ENCODE measurements at places on chromosomes 3 and 15.
A peak's percentile ranks its signal among the peaks of the same experiment; 100 is the strongest.

GRCh38 chr15:48664436-48664835 lies 18.9 kb upstream of the FBN1 start:
- no peak for DNase-seq

DNA sequence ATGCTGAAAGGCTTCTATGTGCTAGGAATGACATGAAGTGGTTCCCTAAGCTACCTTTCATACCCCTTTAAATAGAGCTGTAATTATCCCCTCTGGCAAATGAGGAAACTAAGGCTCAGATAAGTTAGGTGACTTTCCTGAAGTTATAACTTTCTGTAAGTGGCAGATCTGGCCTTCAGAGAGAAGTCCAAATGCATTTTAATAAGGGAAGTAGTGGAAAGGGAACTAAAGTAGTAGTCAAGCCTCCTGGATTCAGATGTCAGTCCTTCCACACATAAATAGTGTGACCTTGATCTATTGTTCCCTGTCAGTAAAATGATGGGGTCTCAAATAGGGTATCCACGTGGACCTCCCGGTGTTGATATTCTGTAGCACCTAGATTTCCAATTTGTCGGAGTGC lies 277.7 kb downstream of the EDEM1 start:
- no peak for DNase-seq

- DNase-seq: no peak
Measured at GRCh38 chr3:111829023-111829422, 30.0 kb upstream of the PHLDB2 start.

GRCh38 chr3:153513236-153513635 lies 351.2 kb downstream of the RAP2B start:
- no peak for DNase-seq

DNA sequence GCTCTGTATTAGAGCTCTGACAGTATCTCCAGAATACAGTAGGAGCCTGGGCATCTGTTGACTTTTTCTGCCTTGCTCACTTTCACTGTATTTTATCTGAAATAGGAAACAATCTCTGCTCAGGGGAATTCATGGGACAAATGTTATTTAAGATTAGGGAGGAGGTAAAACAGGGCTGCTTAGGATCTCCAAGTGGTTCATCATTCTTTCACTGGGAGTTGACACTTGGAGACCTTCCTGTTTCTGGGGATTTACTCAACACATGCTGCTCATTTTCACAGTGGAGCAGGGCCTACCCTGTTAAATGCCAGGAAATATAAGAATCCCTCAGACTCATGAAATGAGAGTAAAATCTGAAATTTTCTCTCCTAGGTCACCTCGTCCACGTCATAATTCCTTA lies 185.5 kb downstream of the GAP43 start:
- DNase-seq: no peak

DNA sequence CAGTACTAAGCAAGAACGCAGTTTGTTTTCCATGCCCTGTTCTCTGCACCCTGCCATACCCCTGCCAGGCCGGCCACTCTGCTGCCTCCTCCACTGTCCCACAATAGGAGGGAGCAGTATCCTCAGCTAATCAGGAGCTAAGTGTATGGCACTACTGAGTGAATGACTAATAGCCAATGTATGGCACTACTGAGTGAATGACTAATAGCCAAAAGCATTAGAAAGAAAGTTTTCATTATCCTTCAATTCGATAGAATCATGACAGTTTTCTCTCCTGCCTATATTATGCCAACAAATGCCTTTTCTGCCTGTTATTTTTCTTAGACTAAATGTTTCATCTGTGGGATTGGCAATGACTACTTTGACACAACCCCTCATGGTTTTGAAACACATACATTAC lies 107.5 kb upstream of the CHRM5 start:
- peak; percentile 45 for DNase-seq

DNA sequence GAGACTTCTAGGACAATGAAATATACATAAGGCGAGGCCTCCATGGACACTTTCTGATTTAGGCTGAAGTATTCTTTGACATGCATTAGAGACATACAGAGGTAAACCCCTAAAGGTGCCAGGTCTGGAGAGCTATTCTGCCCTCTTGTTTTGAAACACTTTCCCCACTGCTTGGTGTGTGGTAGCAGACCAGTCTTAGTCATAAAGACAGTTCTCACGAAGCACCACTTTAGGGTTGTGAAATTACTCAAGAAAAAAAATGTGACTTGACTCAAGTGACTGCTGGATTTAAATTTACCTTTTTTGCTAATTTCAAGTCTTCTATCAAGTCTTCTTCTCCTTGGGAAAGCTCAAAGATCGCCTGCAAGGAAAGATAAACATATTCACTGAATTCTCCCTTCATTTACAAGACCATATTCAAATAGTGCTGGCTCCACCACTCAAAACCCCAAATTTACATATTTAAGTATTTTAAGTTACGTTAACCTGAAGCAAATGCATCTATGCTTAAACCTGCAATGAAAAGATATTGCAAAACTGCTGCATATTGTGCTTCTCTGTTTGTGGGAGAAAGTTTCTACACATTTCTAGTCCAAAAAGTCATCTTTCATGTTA lies 48.4 kb downstream of the ARHGEF3 start:
- no peak for DNase-seq

DNA sequence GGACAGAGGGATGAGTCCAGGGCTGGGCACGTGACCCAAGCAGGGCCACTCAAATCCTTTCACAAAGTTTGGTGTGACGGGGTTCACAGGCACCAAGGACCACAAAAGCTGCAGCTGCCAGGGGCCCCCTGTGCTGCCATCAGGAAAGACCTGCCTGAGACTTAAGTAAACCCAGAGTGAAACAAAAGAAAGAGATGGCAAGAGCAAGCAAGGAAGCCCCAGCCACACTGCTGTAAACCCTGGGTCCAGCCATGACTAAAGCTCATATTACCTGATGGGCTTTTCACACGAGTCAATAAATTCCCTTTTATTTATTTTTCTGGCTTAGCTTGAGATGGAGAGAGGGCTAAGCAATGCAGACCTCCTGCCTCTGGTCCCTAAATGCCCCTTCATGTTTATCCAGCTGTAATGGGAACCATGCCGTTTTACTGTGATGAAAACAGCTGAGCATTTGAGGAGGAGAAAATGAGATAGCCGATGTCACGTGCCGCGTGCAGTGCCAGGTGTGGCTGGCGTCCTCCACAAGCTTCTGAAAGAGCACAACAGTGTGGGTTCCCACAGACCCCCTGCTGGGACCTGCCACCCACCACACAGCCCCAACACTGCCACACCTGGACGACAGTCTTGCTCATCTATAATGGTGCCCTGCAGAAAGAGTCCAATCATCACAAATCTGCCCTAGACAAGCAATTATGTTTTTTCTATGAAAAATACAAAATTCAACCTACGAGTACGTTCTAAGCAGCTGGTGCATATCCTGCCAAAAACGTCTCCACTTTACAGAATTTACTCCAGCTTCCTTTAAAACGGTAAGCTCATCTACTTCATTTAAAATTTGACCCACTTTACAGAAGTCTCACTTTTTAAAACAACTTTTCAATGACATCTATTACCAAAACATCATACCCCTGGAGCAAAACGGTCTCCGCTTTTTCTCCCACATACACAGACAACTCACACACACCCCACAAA lies 34.2 kb downstream of the ADAMTS17 start:
- no peak for DNase-seq

DNA sequence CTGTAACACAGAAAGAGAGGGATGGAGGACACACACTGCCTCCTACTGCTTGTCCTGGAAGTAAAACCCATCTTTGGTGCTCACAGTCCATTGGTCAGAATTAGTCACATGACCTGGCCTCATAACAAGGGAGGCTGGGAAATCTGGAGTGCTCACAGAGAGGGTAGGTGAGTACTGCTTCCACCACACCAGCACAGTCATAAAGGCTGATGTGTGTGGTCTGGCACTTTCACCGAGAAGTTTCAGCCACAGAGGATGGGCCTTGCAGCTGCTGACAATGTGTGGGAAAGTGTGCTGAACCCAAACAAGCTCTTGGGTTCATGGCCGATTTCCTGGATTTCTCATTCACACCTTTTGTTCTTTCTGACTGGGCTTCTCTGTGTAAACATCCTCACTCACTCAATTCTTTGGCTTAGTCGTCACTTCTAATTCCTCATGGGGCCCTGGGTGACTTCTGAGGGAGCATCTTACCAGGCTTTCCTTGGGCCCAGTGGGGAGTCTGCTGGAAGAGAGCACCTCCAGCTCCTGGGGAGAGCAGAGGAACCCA lies 100.7 kb downstream of the ASB7 start:
- DNase-seq: peak; percentile 91

DNA sequence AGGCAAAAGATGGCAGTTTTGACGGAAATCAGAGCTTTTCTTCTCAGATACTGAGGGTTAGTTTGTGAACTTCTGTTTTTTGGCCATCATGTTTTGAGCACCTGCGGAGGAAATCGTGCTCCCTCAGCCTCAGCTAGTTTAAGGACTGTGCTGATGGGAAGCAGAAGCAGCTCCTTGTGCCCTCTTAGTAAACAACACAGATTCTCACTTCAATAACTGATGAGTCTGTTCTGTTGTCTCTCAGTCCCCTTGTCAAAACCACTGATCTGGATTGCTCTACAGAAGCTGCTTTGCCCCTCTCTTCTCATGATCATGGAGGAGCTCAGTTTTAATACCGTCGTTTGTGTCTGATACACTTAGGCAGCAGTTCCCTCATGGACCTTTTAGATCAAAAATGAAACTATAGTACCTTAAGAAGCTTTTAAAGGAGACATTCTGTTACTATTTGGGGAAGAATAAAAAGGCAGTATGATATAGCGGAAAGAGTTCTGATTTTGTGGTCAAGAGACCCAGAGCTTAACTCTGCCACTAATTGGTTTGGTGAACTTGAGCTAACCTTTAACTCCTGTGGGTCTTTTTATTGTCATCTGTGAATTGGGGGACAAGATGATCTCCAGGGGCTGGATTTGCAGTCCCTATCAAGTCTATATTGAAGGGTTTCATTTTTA lies 152.6 kb downstream of the BBX start:
- DNase-seq: no peak

DNA sequence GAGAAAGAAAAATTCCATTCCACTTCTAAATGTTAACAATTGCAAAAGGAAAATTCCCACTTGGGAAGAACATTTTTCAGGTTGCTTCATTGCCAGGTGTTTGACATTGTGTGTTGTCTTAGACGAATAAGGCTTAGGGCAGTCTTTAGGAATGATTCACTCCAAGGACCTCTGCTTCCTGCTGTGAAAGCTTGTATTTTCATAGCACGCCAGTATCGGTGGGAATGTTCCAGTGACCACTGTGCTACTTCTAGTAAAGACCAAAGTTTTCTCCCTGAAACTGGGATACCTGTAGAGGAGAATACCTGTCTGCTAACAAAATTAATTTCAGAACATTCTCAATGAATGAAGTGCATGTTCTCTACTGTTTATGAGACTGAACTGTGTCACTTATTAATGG lies 64.1 kb downstream of the CDIN1 start:
- DNase-seq: peak; percentile 67

DNA sequence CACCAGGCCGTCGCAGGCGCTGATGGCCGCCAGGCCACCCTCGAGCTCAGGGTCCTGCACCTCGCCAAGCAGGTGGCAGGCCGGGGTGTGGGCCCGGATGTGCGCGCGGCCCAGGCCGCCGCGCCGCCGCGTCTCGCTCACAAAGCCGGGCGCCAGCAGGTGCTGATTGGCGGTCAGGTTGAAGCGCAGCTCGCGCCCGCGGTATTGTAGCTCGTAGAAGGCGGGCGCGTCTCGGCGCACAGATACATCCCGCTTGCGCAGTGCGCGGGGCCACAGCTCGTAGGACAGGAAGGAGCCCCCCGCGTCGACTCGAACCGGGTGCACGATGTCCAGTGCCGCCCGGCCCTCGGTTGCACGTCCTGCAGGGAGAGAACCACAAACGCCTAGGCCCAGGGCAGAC lies 11.1 kb downstream of the ADAMTS7 start:
- DNase-seq: no peak

DNA sequence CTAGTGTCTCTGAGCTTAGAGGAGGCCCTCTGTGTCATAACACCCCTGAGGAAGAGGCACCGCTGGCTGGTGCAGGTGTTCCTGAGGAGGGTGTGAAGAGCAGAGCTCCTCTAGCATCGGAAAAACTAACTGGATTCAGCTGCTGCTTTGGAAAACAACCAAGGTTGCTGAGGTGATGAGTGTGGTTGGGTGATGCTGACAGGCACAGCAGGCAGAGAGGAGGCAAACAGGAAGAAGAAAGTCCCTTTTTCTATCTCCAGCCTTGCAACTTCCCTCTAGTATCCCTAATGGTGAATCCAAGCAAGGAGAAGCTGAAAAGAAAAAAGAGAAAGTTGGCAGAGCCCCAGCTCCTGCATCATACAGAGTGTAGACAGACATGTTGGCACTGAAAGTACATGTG lies 3.8 kb upstream of the OR4F15 start:
- DNase-seq: peak; percentile 70

Data from astrocyte of the spinal cord (primary cell).